ENCODE measurements at places on chromosomes 5 and 9.
A peak's percentile ranks its signal among the peaks of the same experiment; 100 is the strongest.

- no peak for DNase-seq
Measured at GRCh38 chr5:139148306-139148705, 49.9 kb downstream of the SIL1 start.

DNA sequence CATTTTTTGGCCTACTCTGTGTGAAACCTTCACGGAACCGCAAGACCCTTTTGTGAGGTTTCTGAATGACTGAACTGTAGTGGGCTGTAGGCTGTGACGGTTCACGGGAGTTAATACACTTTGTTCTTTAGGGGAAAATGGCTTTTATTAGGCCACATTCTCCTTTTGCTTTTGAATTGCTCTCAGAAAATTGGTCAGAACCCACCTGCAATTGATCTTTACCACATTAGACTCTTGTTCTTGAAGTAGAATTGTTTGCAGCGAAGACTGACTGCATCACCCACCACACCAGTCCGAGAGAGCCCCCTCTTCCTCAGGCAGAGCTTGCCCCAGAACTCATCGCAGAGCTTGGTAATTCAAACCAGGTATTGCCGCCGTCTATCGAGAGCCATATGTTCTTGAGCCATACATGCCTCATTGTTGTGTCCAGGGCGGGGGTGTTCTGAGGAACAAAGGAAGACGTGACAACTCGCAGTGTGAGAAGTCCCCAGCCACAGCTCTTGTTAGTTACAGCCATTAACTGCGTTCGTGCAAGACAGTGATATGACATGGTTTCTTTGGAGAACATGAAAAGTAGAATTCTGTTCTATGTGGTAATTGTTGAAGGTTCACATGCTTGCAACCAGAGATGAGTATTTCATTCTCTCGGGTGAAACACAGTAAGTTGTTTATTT lies 166.4 kb upstream of the OTULINL start:
- no peak for DNase-seq

GRCh38 chr5:157252711-157253465 lies 13.0 kb upstream of the CYFIP2 start:
- DNase-seq = peak; percentile 61

DNA sequence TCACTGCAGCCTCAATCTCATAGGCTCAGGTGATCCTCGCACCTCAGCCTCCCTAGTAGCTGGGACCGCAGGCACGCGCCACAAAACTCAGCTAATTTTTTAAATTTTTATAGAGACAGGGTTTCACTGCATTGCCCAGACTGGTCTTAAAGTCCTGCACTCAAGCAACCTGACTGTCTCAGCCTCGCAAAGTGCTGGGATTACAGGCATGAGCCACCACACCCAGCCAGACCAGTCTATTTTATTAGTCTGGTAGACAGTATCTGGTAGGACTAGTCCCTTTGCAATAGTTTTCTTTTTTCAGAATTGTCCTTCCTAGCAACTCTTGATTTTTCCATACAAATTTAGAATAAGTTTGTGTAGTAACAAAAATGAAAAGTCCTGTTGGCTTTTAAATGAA lies 14.1 kb upstream of the GPR150 start:
- no peak for DNase-seq

DNA sequence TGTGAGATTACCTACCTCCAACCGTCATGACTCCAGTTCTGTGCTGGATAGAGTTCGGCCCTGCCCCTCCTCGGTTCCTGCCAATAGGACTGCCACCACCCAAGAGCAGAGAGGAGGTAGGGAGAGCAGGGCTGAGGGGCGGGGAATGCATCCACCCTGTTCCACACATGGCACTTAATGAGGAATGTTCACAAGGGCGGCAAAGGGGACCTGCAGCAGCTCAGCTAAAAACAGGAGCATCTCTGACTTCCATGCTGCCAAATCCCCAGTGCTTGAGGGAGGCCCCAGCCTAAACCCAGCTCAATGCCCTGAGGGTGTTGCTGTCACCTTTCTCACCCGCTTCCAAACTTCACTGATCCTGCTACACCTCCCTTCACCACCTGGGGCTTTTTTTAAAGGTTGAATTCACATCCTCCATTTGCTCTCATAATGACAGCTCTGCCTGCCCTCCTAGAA lies 7.8 kb upstream of the DELE1 start:
- no peak for DNase-seq

DNA sequence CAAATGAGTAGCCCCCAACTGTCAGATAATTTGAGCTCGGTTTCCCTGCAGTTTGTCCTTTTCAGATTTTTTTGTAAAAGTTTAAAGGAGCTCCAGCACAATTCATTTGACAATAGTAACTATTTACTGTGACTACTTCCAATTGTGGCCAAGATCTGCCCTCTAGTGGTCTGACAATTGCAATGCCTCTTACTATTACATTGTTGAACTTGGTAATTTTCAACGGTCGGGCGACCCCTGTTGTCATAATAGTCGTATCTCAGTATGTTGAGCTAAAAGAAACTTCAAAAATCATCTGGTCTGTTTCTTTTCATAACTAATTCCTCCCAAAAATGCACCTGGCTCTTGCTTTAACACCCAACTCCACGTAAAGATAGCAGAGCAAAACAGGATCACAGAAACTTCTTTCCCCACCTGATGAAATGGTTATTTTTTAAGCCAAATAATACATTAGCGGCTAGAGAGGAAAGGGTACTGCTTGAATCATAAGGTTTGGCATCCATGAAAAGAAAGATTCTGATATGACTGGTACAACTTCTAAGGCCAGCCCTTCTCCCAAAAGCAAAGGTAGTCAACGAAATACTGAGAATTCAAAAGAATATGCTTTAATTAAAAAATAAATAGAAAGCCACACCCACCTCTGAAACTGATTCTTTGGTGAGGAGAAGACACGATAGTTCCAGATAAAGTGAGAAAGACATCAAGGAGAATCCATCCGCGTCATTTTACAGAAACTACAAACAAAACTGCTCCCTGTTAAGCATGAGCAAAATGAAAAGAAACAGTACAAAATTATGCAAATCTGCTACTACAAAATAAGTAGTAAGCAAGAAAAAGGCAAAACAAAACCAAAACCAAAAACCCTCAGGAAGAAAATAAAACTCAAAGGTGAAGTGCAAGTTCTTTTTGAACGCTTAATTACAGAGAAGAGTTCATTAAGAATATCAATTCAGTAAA lies 76.9 kb upstream of the HTR4 start:
- peak; percentile 68 for DNase-seq

DNA sequence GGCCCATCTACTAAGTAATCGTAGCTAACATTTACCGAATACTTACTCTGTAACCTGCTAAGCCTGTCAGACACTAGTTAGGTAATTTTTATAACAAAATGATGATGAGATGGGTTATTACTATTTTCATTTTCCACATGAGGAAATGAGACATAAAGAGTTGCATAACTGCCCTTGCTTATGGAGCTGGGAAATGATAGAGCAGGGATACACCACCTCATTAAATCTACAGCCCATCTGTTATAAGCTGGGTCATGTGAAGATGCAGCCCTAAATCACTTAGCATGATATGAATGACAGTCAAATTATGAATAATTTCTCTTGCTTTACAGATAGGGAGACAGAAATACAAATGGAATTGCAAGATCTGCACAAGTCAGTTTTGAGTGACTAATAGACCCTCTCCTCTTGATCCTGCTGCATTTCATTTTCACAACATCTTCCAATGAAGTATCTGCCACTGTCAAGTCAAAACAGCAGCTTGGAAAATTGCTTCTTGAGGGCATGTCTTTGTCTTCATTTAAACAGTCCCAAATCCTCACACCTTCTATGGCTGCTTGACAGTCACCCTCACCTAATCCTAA lies 364.7 kb downstream of the PRELID2 start:
- DNase-seq = no peak

GRCh38 chr5:1135696-1136525 lies 24.0 kb upstream of the SLC12A7 start:
- DNase-seq = no peak

DNA sequence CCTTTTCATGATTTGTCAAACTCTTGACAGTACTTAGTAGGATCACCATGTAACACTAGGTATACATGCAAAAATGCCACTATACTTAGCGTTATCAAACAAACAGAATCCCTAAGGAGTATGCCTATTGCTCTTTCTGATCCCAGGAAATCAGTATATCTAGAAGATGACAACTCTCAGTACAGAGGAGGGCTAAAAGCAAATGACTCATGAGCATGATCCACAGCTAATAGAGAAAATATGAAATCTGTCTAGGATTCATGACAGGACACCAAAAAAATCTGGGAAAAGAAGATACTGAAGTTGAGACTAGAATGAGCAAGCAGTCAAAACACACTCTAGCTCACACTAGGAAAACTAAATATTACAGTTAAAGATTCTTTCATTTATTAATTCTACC lies 89.2 kb downstream of the RAPGEF6 start:
- DNase-seq = no peak

GRCh38 chr5:79582186-79582585 lies 30.1 kb upstream of the TENT2 start:
- no peak for DNase-seq

- no peak for DNase-seq
Measured at GRCh38 chr9:1125741-1126140, 75.6 kb downstream of the DMRT2 start.

GRCh38 chr5:159304961-159305595 lies 25.2 kb downstream of the IL12B start:
- DNase-seq = no peak

GRCh38 chr5:133083901-133084300 lies 32.1 kb downstream of the HSPA4 start:
- DNase-seq = no peak

- DNase-seq = no peak
Measured at GRCh38 chr5:118678746-118679145, 309.6 kb downstream of the DTWD2 start.

DNA sequence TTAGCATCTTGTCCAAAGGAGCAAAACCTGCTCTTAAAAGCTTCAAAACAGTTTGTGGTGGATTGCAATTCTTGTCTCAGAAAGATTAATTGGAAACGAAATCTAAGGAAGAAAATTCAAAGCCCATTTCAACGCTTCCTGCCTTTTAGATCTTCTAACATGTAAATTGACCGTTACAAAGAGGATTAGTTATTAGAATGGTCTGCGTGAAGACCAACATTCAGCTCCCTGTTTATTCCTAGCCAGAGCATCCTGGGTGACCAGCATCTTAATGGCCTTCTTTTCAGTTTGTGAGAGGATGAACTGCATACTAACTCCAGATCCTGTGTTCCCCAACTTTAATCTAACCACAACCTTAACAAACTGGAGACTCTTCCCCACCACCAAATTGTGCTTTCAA lies 109.9 kb upstream of the SLC1A3 start:
- no peak for DNase-seq

DNA sequence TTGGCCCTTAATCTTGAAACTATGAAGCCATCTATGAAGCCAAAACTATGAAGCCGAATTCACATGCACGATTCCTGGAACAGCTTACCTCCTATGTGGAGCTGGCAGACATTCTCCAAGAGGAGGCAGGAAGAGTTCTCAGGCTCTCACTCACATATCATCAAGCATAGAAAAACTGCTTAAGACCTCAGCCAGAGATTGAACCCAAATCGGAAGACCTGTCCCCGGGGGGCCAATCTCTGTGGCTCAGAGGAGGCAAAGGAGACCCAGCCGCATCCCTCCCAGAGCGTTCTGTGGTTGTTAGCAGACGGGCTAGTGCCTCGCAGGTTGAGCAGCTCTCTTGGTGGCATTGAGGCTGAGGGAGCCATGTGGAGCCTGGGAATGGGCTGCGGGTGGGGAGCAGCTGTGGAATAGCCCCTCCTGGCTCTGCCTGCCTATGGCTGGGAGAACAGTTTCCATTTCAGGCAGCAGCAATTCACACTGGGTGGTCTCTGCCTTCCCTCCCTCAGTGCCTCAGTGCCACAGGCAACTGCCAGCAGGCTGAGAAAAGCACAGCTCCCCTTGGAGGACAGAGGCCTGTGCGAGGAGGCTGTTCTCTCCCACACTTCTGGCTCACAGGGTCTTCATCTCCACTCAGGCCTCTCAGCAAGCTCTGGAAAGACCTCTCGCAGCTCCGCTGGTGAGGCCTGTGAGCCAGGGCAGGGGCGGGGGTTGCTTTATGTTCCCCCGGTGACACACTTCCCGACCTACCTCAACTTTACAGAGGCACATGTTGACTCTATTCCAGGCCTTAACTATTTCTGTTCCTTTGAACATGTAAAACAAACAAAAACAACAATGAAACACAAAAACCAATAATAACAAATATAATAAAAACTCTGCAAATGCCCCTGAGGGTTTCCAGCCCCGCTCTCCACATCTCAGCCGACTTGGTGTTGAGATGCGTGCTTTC lies 17.4 kb upstream of the TMEM174 start:
- no peak for DNase-seq

DNA sequence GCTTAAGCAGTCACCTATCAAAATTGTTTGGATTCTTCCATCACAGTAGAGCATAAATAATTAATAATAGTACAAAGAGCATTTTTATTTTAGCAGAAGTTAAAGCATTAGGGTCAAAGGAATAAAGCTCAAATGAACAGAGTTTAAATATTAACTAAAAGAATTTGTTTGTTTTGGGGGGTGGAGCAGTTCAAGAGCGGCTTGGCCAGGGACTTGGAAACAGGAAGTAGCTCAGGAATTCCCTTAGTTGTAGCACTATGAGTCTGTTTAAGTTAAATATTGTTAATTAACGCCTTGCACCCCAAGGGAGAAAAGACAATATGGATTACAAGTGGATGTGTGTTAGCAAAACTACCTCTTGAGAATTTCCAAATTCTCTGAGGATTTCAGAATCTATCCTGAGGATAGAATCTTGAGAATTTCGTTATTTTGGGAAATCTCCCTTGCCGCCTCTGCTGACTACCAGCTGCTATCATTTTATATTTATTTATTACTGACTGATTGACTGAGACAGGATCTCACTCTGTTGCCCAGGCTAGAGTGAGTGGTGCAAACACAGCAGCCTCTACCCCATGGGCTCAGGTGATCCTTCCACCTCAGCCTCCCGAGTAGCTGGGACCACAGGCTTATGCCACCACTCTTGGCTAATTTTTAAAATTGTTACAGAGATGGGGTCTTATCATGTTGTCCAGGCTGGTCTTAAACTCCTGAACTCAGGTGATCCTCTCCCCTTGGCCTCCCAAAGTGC lies 96.7 kb upstream of the CHD1 start:
- no peak for DNase-seq

DNA sequence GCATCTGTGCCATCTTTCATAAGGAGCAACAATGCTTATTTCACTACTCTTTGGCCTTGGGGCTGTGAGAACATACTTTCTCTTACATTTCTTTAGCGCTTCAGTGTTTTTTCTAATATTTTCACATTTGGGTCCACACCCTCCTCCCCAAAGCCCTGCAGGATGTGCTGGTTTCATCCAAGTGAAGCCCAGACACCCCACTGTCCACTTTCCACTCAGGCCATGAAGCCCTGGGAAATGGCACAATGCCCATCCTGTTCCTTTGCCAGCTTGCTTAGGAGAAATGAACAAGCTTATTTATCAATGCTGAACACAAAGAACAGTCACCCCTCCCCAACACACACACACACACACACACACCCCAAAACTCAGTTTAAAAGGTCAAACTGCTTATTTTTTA lies 17.3 kb upstream of the TMOD1 start:
- no peak for DNase-seq

Measured in activated CD4-positive, alpha-beta T cell treated with anti-CD3 and anti-CD28 coated beads for 4 hours (primary cell).